ENCODE measurements at places on chromosomes 12 and 14. TPM values are rescaled to one million over a fixed set of nuclear protein-coding genes. Genes with fewer than 3 reads are reported as not detected.

TXNRD1 gene
- 367 TPM for total RNA-seq

CARMIL3 gene
- total RNA-seq: 0.08 TPM

PLBD1 gene
- 0.38 TPM for total RNA-seq

SLC35F4 gene
- total RNA-seq: not detected
